ENCODE measurements at places on chromosomes 4 and X.
A peak's percentile ranks its signal among the peaks of the same experiment; 100 is the strongest.

- DNase-seq: no peak
Measured at GRCh38 chr4:102637391-102637790, 123.4 kb downstream of the MANBA start.

- no peak for DNase-seq
Measured at GRCh38 chrX:141279476-141279875, 37.2 kb upstream of the SPANXC start.

- DNase-seq: peak; percentile 32
Measured at GRCh38 chr4:157014621-157015591, 43.3 kb upstream of the PDGFC start.

- peak; percentile 31 for DNase-seq
Measured at GRCh38 chrX:115894087-115894486, 276.5 kb upstream of the AGTR2 start.

GRCh38 chr4:66906314-66906713 is 639.0 kb downstream of the CENPC start:
- DNase-seq: no peak

GRCh38 chrX:26845056-26845455 is 618.1 kb downstream of the PPP4R3C start:
- no peak for DNase-seq

DNA sequence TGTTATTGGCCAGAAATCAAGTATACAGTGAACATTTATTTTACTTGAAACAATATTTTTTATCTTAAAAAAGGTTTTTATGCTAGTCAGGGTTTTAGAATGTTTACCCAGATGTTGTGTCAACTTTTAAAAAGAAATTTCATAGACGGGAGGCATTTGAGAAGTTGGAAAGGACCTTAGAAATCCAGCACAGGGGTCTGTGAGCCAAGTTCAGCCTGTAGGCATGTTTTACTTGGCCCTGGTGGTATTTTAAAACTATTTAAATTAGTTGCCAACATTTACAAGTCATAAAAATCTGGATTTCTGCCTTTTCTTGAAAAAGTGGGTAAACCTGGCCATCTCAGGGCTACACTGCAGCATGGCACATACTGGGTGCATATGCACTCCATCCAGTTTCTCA is 25.5 kb upstream of the FHL1 start:
- no peak for DNase-seq

- DNase-seq: no peak
Measured at GRCh38 chr4:88831031-88831430, 133.4 kb upstream of the NAP1L5 start.

DNA sequence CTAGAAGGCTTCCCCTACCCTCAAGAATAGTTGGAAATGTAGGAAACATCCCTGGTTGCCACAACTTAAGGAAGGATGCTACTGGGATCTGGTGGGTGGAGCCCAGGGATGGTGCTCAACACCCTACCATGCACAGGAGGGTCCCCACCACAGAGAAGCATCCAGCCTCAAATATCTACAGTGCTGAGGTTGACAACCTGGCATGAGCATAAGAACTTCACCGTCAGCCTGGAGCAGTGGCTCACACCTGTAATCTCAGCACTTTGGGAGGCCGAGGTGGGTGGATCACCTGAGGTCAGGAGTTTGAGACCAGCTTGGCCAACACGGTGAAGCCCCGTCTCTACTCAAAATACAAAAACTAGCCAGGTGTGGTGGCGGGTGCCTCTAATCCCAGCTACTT is 24.0 kb upstream of the ASMTL start:
- no peak for DNase-seq

- DNase-seq: no peak
Measured at GRCh38 chr4:78542373-78542772, 9.2 kb upstream of the ANXA3 start.

DNA sequence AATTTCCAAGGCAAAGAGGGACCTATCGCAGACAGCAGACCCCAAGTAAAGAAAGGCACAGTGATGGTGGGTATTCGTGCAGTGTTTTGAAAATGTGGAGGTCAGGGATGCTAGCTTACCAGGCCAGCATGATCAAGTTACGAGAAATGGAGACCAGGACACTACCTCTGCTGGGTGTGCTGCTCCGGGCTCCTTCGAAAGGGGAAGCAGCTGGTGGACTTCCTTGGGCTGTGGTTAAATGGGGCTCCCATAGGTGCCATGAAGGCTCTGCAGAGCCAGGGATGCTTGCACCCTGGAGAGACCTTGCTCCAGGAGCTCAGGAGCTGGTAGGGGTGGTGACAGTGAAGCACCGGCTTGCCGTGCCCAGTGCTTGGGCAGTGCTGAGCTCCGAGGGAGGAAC is 68.8 kb downstream of the TBL1X start:
- no peak for DNase-seq

- no peak for DNase-seq
Measured at GRCh38 chr4:40418430-40419230, 83.5 kb downstream of the CHRNA9 start.

DNA sequence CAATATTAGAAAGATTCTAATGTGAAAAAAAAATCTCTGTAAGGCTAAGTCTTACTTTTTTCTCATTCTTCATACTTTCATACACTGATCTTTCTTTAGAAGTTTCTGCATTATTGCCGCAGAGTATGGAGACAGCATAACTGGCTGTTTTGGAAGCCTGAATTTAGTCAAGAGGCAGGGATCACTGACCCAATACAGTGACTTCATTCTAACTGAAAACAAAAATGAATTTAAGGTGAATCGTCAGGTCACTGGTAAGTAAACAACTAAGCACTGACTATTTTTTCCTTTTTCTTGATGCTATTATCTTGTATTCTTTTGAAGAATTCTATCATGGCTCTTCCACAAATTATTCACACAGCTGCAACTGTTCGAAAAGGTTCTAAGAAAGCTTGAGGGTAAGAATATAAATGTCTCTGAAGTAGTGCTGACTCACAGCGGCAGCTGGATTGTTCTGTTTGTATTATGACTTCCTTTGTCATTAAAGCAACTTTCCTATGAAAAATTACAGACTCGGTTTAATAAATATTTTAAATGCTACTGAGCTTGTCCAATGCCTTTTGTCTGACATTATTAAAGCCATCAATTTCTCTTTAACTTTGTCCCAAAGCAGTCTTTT is 609.3 kb downstream of the FSTL5 start:
- DNase-seq: no peak

DNA sequence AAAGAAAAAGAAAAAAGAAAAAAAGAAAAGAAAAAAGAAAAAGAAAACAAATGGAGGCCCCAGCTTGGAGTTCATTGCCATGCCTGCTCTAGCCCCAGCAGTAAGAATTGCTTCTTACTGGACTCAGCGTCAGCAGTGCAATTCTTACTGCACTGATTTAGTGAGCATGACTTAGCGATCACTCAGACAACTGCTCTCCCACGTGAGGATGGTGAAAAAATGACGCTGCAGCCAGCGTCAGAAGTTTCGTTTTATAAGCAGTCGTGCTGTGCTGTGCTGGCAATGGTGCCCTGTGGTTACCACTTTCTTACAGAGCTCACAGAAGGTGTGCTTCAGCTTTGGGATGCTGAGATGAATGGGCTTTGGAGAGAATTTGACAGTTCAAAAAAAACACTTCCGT is 68.3 kb upstream of the DDX3X start:
- DNase-seq: no peak

DNA sequence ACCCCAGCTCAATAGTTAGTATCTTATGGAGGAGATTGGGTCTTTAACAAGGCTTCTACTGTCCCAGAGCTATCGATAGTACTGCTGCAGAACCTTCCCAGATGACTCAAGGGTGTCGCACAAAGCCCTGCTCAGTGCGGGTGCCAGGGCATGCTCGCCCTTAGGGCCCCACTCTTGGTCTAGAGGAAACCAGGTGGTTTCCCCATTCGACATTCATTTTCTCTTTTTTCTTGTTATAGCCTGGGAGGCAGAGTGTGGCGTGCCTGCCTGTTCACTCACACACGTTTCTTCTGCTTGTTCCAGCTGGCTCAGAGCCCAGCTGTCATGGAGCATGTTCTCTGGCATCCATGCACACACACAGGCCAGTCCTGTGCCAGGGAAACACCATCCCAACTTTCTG is 144.5 kb downstream of the SMIM20 start:
- DNase-seq: no peak

DNA sequence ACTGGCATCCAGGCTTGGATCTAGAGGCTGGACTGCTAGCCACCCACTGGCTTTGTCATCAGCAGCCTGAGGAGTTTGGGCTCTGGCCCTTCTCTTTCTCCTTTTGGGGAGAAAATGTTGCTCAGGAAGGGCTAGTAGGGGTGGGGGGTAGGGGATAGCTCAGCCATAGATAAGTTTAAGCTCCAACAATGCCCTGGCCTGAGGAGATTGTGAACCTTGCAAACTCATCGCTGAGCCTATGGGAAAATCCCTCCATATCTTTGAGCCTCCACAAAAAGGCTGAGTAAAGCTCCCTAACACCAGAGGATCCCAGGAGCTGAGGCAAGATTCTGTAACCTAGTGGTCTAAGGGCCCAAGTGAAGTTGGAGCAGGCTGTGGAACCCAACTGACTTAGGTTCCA is 8.8 kb downstream of the OTUD5 start:
- DNase-seq: no peak

GRCh38 chr4:15907430-15907829 is 31.1 kb downstream of the FGFBP1 start:
- DNase-seq: no peak

DNA sequence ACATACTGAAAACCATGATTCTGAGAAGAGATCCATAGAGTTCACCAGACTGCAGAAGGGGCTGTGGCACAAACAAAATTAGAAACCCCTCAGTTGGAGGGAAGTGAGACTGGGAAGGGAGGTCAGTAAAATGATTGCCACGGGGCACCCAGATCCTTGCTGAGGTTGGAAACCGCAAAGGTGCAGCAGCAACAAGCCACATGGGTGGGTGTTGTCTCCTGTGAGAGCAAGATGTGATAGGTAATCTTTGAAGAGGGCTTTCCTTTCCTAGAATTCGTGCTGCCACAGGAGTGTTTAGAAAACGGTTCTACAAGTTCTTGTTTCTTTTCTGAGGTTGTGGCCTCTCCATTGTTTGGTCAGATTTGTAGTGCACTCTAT is 85.5 kb downstream of the NFKB1 start:
- no peak for DNase-seq

GRCh38 chrX:152405561-152405960 is 45.6 kb downstream of the GABRA3 start:
- DNase-seq: peak; percentile 23

- DNase-seq: no peak
Measured at GRCh38 chr4:87555773-87556619, 26.8 kb upstream of the SPARCL1 start.

DNA sequence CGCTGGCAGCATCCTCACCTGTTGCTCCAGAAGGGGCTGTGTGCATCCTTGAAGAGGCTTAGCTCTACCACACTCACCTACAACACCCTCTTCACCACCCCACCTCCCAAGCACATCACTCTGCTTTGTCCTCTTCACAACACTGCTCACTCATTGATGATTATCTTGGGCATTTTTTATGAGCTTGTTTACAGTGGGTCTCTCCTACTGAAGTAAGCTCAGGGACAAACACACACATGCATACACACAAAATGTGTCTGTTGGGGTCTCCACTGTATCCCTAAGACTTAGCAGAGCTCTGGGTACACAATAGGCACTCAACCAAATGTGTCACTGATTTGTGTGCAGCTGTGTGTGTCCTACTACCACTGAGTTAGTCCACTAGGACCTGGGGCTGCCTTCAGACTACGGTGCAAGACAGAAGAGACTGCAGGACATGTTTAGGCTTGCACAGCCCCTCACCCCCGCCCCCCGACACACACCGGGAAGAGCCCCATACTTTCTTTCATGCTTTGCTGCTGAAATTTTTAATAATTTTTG is 1.3 kb upstream of the GABRE start:
- DNase-seq: no peak

- DNase-seq: no peak
Measured at GRCh38 chr4:109185548-109185947, 116.9 kb downstream of the COL25A1 start.

GRCh38 chr4:57363346-57363745 is 253.2 kb upstream of the IGFBP7 start:
- no peak for DNase-seq

- DNase-seq: no peak
Measured at GRCh38 chrX:46461660-46462191, 83.5 kb downstream of the ZNF674 start.

DNA sequence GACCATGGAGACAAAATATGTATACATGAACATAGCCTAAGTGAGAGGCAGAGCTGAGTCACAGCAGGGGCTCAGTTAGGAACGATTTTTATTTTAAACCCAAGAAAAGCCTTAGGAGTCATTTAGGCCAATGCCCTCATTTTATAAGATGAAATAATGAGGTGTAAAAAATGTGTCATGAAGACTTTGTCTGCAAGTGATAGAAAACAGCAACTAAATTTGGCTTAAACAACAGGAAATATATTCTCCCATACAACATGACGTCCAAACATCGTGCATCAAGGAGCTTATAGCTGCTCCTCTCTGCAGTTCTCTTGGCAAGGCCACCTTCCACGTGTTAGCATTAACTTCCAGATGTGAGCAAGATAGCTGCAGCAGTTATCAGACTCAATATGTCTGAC is 16.8 kb downstream of the SCFD2 start:
- DNase-seq: no peak

- DNase-seq: no peak
Measured at GRCh38 chr4:165763640-165764039, 109.4 kb upstream of the TLL1 start.

- no peak for DNase-seq
Measured at GRCh38 chr4:164906368-164906767, 29.4 kb downstream of the APELA start.

- no peak for DNase-seq
Measured at GRCh38 chr4:48722509-48723446, 57.3 kb downstream of the FRYL start.

DNA sequence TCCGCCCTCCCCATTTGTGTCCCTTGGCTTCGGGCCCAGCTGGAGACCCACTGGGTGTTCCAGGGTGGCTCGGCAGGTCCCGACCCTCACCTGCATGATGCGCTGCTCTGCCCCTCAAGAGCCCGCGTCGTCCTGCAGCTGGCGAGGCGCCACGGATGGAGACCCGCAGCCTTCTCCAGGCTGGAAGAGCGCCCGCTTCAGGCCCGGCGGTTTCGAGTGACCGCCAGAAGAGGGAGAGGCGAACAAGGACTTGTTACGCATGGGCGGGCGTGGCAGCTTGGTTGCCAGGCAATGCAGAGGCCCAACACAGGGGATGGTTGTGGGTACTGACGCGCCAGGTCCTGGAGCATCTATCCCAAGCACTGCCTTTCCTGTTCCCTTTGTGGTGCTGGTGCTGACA is at the start of gene PDCL2:
TSS of gene PDCL2 (minus strand) at position 232 of the 400 bp plus-strand sequence. CDS start at position 96, 136 bp downstream.
- peak; percentile 71 for DNase-seq

DNA sequence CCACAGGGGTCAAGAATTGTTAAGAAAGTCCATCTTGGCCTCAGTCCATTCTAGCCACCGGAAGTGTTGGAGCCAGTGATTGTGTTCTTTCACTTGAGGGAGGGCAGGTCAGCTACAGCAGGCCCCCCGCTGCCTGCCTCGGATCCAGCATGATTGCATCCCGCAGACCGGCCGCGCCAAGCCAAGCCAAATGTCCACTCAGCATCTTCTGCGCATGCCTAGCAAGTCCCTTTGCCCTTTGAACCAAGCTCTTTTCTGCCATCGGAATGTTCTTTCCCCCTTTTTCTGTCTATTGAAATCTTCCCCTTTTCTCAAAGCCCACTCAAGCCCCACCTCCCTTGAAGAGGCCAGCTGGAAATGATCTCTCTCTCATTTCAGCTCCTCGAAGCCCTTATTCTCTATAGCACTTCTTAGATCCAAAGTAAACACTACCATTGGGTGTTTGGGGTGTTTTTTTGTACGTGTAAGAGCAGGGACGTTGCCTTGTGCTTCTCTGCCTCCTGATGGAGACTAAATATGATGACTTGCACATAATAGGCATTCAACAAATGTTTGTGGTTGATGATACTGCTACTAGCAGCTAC is 147.8 kb upstream of the BCOR start:
- no peak for DNase-seq
